ENCODE measurements at places on chromosomes 1 and 21.

- no peak for DNase-seq
These were observed 14.7 kb upstream of the LY9 start for GRCh38 chr1:160781186-160781766.

- no peak for DNase-seq
These were observed 19.0 kb upstream of the POGZ start for GRCh38 chr1:151478140-151478812.

DNA sequence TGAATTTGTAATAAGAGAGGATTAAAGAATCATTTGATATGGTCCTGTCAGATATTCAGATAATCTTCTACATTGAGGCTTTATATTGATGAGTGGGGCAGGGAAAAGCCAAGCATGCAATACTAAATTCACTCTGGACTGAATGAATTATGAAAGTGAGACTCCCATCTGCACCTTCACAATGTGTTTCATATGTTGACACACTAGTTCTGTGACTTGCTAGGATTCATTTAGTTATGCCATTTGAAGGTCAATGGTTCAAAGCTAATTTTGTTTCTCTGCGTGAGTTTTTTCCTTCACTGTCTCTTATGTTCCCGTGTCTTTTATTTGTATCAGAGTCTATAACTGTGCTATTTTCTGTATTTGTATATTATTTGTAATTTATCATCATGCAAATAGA lies 1332.5 kb downstream of the KCNT2 start:
- no peak for DNase-seq

GRCh38 chr21:27024301-27024700 lies 57.4 kb upstream of the ADAMTS5 start:
- DNase-seq: no peak

DNA sequence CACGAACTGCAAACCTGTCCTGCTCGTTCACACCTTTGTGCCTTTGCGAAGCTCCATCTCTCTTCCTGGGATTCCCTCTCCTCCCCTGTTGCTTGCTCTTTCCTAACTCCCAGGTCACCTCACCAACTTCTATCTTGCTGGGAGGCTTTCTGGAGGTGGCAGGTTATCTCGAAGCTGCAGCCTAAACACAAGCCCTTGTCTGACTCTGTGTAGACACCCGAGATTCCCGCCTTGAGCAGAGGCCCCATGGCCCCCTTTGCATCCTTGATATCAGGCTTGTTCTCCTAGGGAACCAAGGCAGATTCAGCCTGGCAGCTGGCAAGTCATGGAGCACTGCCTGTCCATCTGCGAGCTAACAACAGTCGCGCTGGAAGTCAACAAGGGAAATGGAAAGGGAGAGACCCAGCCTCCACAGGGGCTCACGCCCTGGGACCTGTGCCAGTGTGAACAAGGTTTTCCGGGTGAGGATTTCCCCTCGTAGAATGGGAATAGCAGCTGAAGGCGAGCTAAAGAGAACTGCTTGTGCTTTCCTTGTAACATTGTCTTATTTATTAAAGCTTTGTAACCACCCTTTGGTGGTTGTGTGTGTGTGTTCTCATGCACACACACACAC lies 109.5 kb upstream of the JUN start:
- DNase-seq: no peak

- DNase-seq: no peak
These were observed 26.9 kb upstream of the ESRRG start for GRCh38 chr1:216750031-216750627.

- no peak for DNase-seq
These were observed 98.8 kb downstream of the CHD1L start for GRCh38 chr1:147341246-147341645.

DNA sequence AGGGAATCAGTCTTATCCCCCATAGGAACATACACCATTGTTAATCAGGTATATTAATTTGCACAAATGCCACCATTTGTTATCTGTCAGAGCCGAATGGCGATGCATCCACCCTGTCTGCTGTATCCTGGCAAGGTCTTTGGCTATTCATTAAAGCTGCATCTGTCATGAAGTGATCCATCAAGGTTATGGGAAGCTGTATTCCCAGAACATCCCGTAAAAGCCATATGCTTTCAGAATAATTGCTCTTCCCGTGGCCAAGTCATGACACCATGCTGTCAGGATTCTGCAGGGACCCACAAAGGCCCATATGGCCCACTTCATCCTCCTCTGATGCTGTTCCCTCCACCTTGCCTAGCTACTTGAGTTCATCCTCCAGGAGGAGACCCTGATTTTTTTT lies 103.9 kb downstream of the RAVER2 start:
- no peak for DNase-seq

DNA sequence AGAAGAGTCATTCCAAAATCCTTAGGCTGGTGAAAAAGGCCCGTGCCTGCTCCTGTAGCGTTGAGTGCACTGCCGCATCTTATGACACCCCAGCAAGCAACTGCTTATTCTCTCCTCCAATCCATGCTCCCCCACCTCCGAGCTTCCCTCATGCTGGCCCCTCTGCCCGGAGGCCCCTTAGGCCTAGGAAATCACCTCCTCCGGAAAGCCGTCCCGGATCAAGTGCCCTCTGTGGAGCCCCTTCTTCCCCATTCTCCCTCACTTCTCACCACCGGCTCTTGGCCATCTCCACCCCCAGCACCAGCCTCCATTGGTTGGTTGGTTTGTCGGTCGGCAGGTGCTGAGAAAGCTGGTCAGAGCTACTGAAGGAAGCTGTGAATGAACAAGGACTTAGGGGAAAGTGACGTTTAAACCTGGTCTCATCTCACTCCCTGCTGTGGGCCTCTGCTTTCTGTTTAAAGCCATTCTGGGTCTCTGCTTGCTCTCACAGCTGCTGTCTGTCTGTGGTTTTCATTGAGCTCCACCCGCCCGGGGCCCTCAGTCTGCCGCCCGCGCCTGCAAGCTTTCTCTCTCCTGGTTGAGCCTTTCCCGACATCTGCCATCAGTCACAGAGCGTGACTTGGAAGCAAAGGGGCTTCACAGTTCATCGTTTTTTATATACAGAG lies 122.2 kb downstream of the KCNN3 start:
- DNase-seq: no peak

GRCh38 chr21:24050231-24050630 lies 1557.0 kb downstream of the MRPL39 start:
- DNase-seq: no peak

- no peak for DNase-seq
These were observed 11.7 kb downstream of the SDC3 start for GRCh38 chr1:30896905-30897304.

GRCh38 chr1:85601901-85602300 lies 21.3 kb downstream of the CCN1 start:
- DNase-seq: no peak

DNA sequence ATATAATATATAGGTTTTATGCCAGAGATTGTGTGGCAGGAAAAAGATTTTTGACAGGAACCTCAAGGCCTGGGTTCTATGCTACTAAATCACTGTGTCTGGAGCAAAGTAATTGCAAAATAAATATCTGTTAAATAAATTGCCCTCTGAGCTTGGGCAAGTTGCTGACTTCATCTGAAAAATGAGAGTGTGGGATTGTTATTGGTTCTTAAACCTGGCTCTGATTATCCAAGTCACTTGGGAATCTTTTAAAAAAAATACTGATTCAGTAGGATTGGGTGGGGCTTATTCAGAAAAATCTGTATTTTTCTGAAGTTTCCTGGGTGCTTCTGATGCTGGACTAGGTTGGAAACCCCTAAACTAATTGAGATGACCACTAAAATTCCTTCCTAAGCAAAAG lies 174.1 kb upstream of the SGIP1 start:
- no peak for DNase-seq

DNA sequence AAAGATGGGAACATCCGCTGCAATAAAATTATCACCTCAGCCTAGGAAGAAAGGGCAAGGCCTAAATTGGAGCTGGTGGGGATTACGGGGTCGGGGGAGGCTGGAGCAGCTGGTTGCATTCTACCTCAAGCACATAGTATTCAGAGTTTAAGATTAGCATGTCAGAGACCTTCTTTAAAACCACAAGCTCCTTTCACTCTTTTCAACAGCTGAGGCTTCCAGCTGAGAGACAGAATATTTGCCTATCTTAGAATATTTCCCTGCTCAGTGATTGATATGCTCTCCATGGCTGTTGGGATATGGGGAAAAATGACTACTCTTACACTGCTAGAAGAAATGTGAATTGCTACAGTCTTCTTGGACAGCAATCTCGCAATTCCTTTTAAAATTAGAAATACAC lies 248.6 kb downstream of the TBX15 start:
- DNase-seq: no peak

- DNase-seq: no peak
These were observed 30.8 kb upstream of the CPLANE2 start for GRCh38 chr1:16267690-16268180.

DNA sequence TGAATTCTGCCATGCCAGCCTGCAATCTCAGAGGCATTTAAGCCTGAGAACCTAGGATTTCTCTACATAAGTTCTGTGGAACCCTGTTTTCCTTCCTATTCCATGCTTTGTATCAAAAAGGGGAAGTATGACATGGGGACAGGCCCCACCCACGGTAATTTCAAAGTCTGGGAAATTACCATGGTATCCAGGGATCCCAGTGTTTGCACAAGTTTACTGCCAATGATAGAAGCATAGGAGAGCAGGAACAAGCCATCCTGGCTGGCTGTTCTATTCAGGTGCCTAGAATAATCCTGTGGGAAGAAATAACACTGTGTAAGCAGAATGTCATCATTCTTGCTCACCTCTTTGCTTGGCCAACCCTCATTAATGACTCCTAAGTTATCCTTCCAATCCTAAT lies 53.8 kb upstream of the ATP1B1 start:
- DNase-seq: no peak

GRCh38 chr1:17907999-17908398 lies 152.9 kb downstream of the ACTL8 start:
- no peak for DNase-seq

GRCh38 chr1:8671306-8671917 lies 146.0 kb downstream of the RERE start:
- DNase-seq: no peak

DNA sequence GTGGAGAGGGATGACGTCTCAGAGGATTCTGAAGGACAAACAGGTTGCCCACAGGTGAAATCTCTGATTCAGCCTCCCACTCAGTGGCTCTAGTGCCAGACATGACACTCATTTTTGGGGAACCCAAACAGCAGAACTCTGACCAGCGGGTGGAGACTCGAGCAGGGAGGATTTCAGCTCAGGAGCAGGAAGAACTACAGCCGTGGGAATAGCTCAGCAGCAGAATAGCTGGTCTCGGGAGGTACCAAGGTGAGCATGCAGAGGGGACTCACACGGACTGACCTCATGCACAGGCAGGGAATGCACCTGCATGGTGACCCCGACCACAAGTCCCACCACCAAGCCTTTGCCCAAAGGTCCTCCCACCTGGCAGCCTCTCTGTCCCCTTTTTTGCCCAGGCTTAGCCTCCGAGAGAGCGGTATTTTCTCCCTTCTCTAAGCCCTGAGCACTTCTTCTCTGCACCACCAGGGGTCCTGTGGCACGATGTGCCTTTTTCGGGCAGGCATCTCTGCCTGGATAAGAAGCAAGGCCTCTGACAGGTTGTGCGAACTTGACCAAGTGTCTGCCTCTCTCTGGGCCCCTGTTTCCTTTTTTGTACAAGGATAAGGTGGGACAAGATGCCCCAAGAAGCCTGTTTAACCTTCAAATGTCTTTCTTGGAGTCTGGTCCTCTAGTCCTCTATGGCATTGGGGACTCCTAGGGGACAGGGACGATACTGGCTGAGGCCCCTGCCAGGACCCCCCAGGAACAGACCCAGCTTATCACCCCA lies 8.8 kb upstream of the FGR start:
- DNase-seq: no peak

GRCh38 chr21:33230545-33231324 lies 997 bp downstream of the IFNAR2 start:
- no peak for DNase-seq

GRCh38 chr1:183996396-183996795 lies 41.1 kb downstream of the COLGALT2 start:
- no peak for DNase-seq

- no peak for DNase-seq
These were observed 44.1 kb downstream of the CD247 start for GRCh38 chr1:167474191-167474641.

GRCh38 chr1:39205102-39205780 lies 746 bp downstream of the MACF1 start:
- DNase-seq: peak; percentile 48

- DNase-seq: no peak
These were observed 43.1 kb downstream of the PTGFRN start for GRCh38 chr1:116952738-116953275.

- DNase-seq: no peak
These were observed 150.3 kb upstream of the IRF2BP2 start for GRCh38 chr1:234760303-234760723.

DNA sequence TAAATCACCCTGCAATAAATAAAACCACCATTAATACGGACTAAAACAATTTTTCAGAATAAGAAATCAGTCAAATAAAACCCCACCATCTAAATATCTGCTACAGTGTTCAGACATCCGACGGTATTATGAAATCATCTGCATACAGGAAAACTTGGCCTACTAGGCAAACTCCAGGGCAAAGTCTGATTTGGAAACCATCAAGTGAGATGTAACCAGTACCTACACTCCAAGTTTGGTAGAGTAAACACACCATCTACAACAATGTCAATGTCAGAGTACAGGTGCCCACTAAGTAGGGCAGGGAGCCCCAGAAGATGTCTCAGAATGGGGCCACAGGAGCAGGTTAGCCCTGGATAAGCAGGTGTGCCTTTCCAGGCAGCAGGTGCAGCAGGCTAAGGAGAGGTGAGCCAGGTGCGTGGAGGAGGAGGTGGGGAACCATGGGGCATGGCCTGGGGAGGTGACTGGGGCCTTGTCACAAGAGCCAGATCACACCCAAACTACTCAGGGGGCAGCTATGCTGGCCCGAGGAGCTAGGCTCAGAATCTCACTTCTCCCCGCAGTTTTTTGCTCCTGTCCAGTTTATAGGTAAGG lies 59.6 kb downstream of the CAPZB start:
- no peak for DNase-seq

DNA sequence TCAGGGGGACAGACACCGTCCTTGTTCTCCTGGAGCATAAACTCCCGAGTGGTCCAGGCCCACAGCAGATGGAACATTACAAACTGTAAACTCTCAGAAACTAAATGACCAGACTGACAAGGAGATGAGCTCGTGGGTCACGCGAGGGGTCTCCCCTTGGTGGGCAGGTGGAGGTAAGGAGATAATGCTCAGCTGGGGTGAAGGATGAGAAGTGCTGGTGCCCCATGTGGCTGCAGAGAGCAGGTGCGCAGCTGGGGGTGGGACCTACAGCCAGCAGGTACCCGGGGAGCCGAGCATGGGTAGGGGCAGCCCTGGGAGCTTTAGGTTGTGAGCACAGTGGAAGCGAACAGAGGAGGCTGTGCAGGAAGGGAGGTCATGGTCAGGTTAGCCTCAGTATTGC lies 40.1 kb downstream of the AJAP1 start:
- DNase-seq: no peak

- no peak for DNase-seq
These were observed 164.4 kb downstream of the SDCCAG8 start for GRCh38 chr1:243420016-243420945.

- no peak for DNase-seq
These were observed 9.2 kb downstream of the VASH2 start for GRCh38 chr1:212959266-212960220.

DNA sequence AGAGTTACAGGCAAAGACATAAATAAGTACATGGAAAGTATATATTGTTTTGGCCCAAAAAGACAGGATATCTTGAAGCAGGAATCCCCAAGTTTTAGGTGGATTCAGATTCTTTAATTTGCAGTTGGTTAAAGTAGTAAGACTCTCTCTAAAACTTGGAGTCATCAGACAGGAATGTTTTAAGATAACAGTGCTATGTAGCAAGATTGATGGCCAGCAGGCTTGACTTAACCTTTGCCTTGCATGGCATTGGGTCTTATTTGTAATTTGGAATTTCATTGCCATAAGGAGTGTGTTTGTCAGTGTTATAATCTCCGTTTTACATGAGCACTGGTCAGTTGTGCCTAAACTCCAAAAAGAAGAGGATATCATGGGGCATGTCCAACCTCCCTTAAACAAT lies 727.6 kb upstream of the CHRM3 start:
- peak; percentile 3 for DNase-seq
